Stomach (tissue), 19 donors: ENCODE measurements at places on chromosomes 7 and 10.

DNA sequence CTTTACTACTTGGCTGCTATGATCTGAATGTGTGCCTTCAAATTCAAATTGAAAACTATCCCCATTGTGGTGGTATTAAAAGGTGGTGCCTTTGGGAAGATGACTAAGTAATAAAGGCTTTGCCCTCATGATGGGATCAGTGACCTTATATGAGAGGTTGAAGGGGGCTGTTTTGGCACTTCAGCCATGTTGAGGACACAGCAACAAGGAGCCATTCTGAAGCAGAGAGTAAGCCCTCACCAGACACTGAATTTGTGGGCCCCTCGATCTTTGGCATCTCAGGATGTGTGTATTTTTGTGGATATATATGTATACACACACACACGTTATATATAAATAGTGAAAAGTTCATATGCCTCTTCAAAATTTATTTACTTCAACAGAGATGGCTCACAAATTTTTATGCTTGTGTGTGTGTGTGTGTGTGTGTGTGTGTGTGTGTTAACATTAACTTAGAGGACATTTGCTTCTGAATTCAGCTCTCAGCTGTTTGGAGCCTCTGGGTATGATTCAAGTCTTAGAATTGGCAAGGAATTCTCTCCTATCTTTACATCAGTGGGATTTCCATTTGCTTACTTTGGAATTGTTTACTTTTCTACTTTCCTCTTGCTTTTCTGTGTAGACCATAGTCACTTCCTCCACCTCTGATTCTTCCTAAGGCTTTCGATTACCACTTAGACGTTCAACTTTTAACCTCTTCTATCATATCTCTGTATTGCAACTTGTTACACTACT, 66.6 kb downstream of the MAGI2 start:
- DNase-seq: no peak

DNA sequence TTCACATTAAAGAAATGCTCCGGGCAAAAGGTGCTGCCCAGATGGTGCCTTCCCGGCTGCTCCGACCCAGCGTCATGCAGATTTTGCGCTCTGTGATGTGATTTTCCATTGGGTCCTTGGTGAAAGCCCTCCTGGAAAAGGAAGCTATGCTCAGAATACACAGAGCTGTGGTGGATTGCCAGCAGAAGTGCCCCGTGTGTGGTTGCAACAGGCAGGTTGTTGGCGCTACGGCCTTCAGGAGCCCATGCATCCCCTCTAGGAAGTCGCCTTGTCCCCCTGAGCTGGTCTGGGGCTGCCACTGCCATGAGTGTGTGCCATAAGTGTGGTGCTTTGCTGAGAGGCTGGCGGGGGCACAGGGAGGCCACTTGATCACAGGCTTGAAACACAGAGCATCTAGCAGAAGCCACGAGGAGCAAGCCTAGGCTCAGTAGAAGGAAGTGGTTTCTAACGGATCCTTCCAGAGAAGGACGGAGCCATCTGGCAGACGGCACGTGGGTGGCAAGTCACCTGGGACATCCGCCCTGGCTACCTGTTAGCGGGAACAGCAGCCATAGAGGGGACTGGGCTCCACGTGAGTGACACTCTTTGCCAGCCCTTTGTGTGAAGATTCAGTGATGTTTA, 210.9 kb downstream of the CUX1 start:
- peak; percentile 21 for DNase-seq

DNA sequence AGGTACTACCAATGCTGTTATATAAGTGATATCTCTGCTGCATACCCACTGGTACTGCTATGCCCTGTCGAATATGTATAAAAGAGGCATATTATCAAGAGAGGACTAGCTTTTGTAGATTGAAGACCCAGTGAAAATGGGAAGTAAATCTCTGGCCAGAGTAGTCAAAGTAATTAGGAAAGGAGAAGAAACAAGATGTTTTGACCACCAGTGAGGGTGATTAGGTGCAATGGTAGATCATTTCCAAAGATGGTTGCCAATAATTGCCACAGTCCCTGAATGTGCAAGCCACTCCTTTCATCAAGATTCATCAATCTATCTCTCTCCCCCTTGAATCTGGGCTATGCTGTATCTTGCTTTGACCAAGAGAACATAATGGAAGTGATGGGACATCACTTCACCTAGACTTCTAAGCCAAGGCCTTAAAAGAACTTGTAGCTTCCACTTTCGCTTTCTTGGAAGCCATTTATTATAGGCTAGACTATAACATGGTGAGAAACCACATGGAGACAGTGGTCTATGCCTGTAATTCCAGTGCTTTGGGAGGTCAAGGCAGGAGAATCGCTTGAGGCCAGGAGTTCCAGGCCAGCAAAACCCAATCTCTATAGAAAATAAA, 52.6 kb upstream of the ST8SIA6 start:
- DNase-seq: no peak

DNA sequence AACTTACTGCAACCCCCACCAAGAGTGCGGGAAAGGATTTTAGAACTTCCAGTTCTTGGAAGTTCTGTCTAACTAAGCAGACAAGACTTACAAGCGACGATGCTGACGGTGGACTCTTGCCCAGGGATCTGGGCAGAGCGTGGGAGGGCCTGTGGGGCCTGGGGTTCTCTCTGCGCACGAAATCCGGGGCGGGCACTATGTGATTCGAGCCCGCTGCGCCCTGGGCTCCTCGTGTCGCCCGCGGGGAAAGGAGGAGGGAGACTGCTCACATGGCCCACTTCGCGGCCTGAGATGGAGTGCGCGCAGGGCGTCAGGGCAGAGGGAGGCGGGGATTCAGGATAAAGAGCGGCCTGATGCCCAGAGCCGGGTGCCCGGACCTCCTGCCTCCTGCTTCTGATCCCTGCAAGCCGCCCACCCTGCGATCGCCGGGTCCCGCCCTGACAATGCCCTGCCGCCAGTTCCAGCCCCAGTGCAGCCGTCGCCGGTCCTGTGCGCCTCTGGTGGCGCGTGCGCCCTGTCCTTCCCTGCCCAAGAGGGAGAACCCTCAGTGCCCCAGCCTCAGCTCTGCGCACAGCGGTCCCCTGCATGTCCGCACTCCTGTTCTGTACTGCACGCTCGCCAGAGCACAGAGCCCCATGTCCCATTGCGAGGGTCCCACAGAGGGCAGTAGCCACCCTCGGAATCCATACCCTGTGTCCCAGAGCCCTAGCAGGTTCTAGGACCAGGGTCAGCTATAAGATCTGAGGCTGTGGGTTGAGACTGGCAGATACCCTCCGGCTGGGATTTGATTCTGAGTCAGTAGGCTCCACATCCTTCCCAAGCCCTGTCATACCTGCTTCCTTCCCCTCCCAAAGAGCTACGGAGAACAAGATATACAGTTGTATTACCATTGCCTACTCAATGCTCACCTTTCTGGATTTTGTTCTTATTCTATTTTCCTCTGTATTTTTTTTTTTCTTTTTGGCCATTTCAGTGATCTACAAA, 99.4 kb upstream of the TMEM106B start:
- peak; percentile 69 for DNase-seq
